PC-3 (cell line): ENCODE measurements at places on chromosomes 5 and 9.

- no peak overlapping the region for H3K27ac ChIP-seq
- no peak for DNase-seq
- no peaks in the 10 kb centered on the region for H3K36me3 ChIP-seq
- no peaks in the 10 kb centered on the region for H3K4me1 ChIP-seq
- peaks cover 41% of the 10 kb centered on the region; the same call in 1 of the 2 replicates for H3K27me3 ChIP-seq
These were observed 355.0 kb upstream of the PANK3 start for GRCh38 chr5:168934169-168934568.

GRCh38 chr5:144275329-144275728, 104.7 kb downstream of the KCTD16 start:
- H3K27me3 ChIP-seq, result no peaks in the 10 kb centered on the region
- DNase-seq, result no peak
- no peak overlapping the region for H3K4me3 ChIP-seq

DNA sequence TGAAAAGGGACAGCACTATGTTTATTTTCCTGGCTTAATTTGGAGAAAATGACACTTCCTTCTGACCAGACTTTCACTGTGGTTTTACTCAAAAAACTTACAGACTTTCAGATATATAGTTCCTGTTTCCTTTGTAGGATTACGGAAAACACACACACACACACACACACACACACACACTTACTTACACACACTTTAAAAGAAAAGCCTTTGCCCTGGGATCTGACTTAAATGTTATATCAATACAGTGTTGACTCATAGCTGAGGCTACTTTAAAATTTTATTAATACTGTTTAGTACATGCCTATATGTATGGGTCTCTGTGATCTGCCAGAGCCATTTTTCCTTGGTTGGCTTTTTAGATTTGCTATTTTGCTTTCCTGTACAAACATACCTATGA, 758.3 kb downstream of the DNAH5 start:
- no peak overlapping the region for H3K27ac ChIP-seq
- H3K36me3 ChIP-seq, result no peaks in the 10 kb centered on the region
- DNase-seq, result peak; percentile 44
- H3K4me1 ChIP-seq, result no peaks in the 10 kb centered on the region

DNA sequence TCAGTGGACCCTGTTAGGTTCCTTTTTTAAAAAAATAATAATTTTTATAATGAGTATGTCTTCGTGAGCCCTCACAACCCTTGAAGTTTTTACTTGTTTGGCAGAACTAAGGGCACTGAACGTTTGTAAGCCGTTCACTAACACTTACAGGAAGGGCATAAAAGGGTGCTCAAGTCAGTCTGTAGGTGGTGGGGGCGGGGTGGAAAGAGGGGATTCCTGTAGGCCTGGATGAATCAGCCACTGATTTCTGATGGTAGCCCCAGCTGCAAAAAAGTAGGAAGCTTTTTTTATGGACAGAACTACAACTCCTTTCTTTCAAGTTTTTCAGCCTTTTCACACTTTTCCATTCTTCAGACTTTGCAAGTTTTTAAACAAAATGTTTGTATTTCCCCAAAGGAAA, 35.8 kb downstream of the PIK3R1 start:
- H3K4me1 ChIP-seq, result no peaks in the 10 kb centered on the region
- DNase-seq, result no peak
- no peaks in the 10 kb centered on the region; the same call in 1 of the 2 replicates for H3K36me3 ChIP-seq
- H3K4me3 ChIP-seq, result no peak overlapping the region
- H3K27ac ChIP-seq, result no peak overlapping the region

DNA sequence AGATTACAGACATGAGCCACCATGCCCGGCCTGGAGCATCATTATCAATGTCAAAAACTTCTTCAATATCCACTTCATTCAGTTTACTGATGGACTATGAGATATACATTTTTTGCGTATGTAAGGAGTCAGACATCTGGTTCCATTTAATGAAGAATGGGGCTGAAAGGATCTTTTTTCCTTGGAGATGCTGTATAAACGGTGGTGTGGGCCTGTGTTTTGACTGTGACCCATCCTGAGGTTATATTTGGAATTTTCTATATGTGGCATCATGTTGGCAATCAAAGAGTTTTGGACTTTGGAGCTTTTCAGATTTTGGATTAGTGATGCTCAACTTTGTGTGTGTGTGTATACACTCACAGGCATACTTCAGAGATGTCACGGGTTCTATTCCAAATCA, 85.7 kb upstream of the FBXL17 start:
- no peak overlapping the region for H3K4me3 ChIP-seq
- no peak for DNase-seq
- no peaks in the 10 kb centered on the region for H3K27me3 ChIP-seq

DNA sequence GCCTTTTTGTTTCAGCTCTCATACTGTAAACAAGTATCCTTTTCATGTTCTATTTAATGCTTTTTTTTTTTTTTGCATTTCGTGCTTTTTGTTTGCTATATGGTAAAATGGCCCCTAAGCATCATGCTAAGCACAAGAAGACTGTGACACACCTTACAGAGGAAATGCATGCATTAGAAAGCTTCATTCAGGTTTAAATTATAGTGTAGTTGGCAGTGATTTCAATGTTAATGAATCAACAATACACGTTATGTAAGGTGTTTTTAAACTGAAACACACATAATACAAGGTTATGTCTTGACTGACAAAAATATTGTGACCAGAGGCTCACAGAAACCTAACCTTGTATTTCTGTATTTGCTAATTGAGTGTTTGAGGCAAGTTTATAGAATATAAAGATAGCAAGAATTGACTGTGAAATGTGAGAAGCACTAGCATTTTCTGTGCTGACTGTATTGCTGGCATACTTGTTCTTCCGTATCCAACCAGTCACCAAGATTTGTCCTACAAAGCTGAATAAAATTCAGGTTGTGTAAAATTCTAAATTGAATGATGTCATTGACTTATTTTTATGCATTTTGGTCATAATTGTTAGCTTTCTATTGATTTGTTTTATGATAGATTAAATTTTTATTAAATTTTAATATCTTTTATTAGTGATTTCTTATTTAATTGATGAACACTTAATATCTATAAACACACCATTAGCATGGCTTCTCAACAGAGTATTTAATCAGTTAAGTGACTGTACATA, 4.1 kb downstream of the CFAP95 start:
- no peak for DNase-seq
- no peaks in the 10 kb centered on the region for H3K4me1 ChIP-seq
- no peaks in the 10 kb centered on the region for H3K36me3 ChIP-seq
- H3K27me3 ChIP-seq, result peaks cover 2% of the 10 kb centered on the region; the same call in 1 of the 2 replicates

GRCh38 chr9:116154976-116155697, 1.5 kb downstream of the PAPPA start:
- no peak overlapping the region for H3K4me3 ChIP-seq
- no peaks in the 10 kb centered on the region for H3K36me3 ChIP-seq
- no peaks in the 10 kb centered on the region for H3K27me3 ChIP-seq
- DNase-seq, result no peak
- no peak overlapping the region for H3K27ac ChIP-seq
- peaks cover 19% of the 10 kb centered on the region for H3K4me1 ChIP-seq

GRCh38 chr5:42520203-42520602, 97.0 kb downstream of the GHR start:
- no peaks in the 10 kb centered on the region for H3K4me1 ChIP-seq
- no peaks in the 10 kb centered on the region for H3K27me3 ChIP-seq
- no peak for DNase-seq
- no peaks in the 10 kb centered on the region for H3K36me3 ChIP-seq
- no peak overlapping the region for H3K27ac ChIP-seq

DNA sequence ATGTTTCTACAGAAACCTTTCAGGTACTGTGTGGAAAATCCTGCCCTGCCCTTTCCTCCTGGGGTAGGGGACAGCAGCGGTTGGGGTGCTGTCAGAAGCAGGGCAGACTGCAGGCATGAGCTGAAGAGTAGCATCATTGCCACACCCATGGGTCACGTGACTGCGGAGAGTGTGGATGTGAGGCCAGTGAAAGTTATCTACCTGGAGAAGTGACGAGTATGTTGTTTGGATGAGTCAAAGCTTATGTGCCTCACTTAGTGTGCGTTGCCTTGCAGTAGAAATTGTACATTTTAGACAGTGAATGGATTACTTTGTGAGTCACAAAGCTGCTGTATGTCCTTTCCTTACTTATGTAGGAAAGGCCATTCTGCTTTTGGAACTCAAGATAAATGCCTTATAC, 21.7 kb upstream of the ACTBL2 start:
- DNase-seq, result peak; percentile 71
- H3K27ac ChIP-seq, result peak overlapping the region; percentile 20; the same call in 1 of the 2 replicates
- H3K27me3 ChIP-seq, result no peaks in the 10 kb centered on the region

GRCh38 chr5:106658150-106658549, 1012.6 kb downstream of the EFNA5 start:
- peak; percentile 51 for DNase-seq
- H3K4me1 ChIP-seq, result no peaks in the 10 kb centered on the region
- no peaks in the 10 kb centered on the region for H3K36me3 ChIP-seq
- no peak overlapping the region for H3K27ac ChIP-seq
- no peaks in the 10 kb centered on the region for H3K27me3 ChIP-seq
- H3K4me3 ChIP-seq, result no peak overlapping the region

GRCh38 chr5:74274326-74274725, 366.2 kb downstream of the ENC1 start:
- DNase-seq, result no peak
- H3K27me3 ChIP-seq, result no peaks in the 10 kb centered on the region
- no peaks in the 10 kb centered on the region for H3K4me1 ChIP-seq

- no peak overlapping the region for H3K4me3 ChIP-seq
- H3K27ac ChIP-seq, result peak overlapping the region; percentile 13
- peaks cover 14% of the 10 kb centered on the region for H3K4me1 ChIP-seq
- no peaks in the 10 kb centered on the region for H3K27me3 ChIP-seq
- DNase-seq, result peak; percentile 96
These were observed 531.1 kb downstream of the CETN3 start for GRCh38 chr5:89878140-89879132.

GRCh38 chr5:180136630-180137381, 65.2 kb upstream of the RNF130 start:
- no peak overlapping the region for H3K27ac ChIP-seq
- peaks cover 9% of the 10 kb centered on the region for H3K4me1 ChIP-seq
- H3K4me3 ChIP-seq, result no peak overlapping the region
- no peaks in the 10 kb centered on the region for H3K36me3 ChIP-seq
- H3K27me3 ChIP-seq, result peaks cover 16% of the 10 kb centered on the region

DNA sequence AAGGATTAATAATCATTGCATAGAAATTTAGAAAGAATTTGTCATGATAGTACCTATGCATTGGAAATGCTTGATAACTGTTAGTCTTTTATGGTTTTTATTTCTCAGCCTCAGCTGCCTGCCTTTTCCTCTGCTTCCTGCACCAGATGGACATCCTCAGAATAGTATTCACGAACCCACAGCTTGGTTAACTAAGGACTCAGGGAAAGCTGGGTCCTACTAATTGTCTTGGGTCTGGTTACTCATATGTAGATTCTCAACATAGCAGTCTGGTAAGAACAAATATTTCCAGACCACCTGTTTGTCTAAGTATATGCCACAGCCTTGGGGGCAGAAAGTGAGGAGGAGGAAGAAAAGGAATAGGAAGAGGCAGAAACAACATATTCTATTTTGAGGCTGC, 464.5 kb upstream of the SMARCA2 start:
- H3K36me3 ChIP-seq, result no peaks in the 10 kb centered on the region
- no peaks in the 10 kb centered on the region for H3K4me1 ChIP-seq

DNA sequence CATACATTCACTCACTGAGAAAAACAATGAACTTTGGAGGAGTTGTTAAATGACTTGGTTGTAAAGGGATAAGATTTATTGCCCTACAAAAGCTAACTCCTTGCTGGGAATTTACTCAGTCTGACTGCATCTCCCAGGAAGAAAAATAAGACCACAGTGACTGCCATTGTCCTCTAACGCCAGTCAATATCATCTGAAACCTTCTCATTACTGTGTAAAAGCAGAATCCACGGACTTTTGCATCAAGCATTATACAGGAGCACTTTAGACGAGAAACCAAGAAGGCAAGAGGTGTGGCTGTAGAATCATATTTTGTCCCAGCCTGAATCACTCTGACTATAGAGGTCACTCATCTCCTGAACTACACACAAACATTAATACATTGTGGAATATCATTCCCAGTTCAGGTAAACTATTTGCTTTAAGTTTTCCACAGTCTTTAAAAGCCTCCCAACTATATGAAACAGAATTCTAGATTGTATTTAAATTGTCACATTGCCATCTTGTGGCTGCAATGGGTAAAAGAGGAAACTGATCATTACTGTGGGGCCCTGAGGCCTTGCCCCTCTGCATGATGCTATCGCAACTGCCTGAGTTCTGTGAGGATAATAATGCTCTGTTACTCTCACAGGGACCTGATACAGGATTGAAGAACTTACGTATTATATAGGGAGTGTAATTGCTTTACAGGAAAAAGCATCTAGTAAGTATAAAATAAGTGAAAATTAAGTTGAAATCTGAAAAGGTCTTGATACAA, 142.9 kb downstream of the SLCO4C1 start:
- no peak overlapping the region for H3K4me3 ChIP-seq
- DNase-seq, result peak; percentile 68
- no peak overlapping the region for H3K27ac ChIP-seq
- H3K36me3 ChIP-seq, result no peaks in the 10 kb centered on the region
- H3K27me3 ChIP-seq, result no peaks in the 10 kb centered on the region

DNA sequence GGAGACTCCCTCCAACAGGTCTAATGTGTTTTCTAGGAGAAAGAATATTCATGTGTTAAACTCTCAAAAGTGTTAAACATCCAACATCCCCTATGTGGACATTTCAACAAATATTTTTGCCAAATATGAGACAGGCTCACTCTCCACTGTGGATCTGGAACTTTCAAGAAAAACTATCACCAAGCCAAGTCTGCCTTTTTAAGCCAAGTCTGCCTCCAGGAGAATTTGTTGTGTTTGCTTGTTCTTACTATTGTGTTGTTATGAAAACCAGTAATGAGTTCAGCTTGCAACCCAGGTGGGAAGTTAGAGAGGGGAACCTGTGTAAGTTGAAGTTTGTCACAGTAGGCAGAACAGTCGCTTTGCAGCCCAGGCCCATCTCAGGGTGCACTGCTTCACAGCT, 228.1 kb downstream of the NFIB start:
- DNase-seq, result no peak
- H3K4me1 ChIP-seq, result no peaks in the 10 kb centered on the region
- H3K36me3 ChIP-seq, result no peaks in the 10 kb centered on the region; the same call in 1 of the 2 replicates
- no peak overlapping the region for H3K4me3 ChIP-seq

- H3K27ac ChIP-seq, result peak overlapping the region; percentile 17; the same call in 1 of the 2 replicates
- no peak overlapping the region for H3K4me3 ChIP-seq
- H3K27me3 ChIP-seq, result no peaks in the 10 kb centered on the region
These were observed 71.3 kb downstream of the KDM4C start for GRCh38 chr9:6829027-6829426.

DNA sequence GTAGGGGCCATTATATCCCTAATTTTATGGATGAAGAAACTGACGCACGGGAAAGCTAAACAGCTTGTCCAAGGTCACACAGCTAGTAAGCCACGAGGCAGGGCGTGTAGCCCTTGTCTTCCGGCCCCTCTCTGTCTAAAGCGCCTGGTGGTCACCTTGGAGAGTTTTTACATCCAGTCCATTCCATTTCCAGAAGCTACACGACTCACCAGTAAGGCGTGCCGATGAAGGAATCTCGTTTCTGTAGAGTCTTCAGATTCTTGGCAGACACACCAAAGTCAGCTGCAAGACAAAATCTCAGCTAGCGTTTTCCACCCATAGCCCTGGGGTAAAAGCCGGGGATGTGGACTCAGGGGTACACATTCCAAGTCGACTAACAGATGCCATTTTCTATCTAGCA, 80.5 kb downstream of the STK10 start:
- DNase-seq, result peak; percentile 57
- H3K36me3 ChIP-seq, result no peaks in the 10 kb centered on the region

- DNase-seq, result no peak
- H3K4me1 ChIP-seq, result peaks cover 9% of the 10 kb centered on the region; the same call in 1 of the 2 replicates
- H3K36me3 ChIP-seq, result no peaks in the 10 kb centered on the region; the same call in 1 of the 2 replicates
- no peak overlapping the region for H3K4me3 ChIP-seq
- no peaks in the 10 kb centered on the region for H3K27me3 ChIP-seq
These were observed 151.8 kb downstream of the MUSK start for GRCh38 chr9:110820381-110820780.
